ENCODE measurements at places on chromosomes 12 and 14. TPM values are rescaled to one million over a fixed set of nuclear protein-coding genes. Genes with fewer than 3 reads are reported as not detected.

Gene RAB21
- 108 TPM for total RNA-seq

Gene SUOX
- total RNA-seq = 1.2 TPM

Gene PCED1B
- total RNA-seq = 18.7 TPM

DNA sequence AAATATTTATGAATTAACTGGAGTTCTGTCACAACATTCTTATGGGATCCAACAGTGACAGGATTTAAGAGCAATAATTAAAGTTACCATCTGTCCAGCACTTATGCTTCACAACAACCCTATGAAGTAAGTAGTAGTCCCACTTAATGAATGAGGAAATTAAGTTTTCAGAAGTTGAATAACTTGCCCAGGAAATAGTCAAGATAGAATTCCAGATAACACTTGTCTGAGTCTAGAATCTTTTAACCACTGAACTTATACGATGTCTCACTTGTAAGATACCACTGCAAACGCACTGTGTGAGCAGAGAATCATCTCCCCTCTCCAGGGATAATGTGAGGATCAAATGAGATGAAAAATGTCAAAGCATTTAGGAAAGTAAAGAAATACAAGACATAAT, 3.3 kb upstream of the TTC9 start:
- no peak for DNase-seq

DNA sequence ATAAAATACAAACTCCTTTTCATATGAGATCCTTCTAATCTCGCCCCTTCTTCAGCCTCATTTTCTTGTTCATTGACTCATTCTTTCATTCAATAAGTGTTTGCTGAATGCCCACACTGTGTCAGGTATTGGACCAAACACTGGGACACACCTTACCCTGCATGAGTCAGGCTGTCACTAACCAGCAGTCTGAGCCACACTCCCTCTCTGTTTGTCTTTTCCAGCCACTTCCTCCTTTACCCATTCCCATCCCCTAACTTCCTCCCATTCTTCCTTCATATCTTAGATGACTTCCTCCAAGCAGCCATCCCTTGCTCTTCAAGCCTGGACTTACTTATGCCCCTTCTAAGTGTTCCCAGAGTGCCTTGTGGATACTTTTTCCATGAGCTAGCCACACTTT, 27.0 kb upstream of the HIF1A start:
- no peak for DNase-seq

GRCh38 chr14:32384464-32384863, 55.4 kb downstream of the AKAP6 start:
- DNase-seq = no peak
